Cortex of kidney (tissue), 1 donor: ENCODE measurements at places on chromosomes 4 and X.

DNA sequence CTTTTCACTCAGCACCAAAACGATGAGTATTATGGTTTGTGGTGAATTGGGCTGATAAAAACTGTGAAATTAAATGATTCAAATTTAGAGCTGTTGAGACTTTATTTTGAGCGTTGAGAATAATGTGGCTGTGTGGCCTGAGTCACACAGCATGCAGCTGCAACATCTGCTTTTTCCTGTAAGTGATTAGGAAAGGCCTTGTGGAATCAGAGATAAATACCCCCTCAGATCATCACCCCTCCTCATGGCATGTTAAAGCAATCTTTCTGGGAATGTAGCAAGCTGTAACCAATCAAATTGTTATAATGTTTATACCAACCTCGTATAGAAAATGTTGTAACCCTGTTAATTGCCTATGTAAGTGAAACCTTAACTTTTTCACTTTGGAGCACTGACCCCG is 90.0 kb upstream of the GRPR start:
- DNase-seq: no peak

- DNase-seq: no peak
These were observed 221.4 kb downstream of the TACR3 start for GRCh38 chr4:103498161-103499070.

DNA sequence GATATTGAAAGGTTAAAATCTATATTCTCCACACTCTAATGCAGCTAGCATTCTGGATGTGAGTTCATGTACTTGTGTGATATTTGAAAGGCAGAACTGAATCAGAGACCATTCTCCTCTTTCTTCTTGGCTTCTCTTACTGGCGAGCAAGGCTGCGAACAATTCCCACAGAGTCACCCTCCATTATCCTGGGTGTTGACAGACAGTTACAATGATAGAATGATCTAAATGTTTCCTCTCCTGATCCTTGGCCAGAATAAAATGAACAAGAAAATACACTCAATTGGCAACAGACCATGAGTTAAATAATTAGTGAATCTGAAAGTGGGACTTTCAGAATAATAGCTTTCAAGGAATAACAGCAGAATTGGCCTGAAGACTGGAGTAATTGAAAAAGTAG is 342.8 kb downstream of the RAPGEF2 start:
- DNase-seq: no peak

GRCh38 chr4:31783311-31783710 is 1063.1 kb downstream of the PCDH7 start:
- DNase-seq: no peak

DNA sequence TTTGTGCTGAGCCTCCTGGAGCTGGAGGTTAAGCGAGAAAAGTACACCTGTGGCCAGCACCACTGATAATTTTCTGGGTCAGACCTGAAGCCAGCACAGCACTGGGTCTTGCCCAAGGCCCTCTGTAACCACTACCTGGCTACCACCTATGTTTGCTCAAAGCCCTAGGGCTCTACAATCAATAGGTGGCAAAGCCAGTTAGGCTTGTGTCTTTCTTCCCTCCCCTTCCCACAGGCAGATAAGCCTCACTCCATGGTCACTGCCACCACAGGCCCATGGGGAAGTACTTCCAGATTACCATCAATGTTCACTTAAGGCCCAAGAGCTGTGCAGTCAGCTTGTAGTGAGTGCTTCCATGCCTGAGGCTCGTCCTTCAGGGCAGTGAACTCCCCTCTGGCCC is 35.2 kb upstream of the ARMCX4 start:
- DNase-seq: no peak

DNA sequence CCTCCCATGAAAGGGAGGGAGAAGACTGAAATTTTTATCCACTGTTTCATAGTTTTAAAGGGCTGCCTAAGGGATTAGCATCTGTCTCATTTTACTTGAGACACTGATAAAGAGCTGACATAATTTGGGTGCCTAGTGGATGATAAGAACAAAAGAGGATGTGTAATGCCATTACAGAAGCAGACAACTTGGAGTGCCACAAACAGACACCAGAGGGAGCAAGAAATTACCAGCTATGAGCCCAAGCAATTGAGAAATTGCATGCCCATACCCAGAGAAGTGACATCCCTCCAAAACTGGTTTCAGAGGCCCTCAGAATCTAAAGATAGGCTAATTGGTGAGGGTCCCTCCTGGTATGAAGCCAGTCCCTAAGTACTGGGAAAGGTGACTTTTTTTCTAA is 38.5 kb upstream of the POU3F4 start:
- no peak for DNase-seq

DNA sequence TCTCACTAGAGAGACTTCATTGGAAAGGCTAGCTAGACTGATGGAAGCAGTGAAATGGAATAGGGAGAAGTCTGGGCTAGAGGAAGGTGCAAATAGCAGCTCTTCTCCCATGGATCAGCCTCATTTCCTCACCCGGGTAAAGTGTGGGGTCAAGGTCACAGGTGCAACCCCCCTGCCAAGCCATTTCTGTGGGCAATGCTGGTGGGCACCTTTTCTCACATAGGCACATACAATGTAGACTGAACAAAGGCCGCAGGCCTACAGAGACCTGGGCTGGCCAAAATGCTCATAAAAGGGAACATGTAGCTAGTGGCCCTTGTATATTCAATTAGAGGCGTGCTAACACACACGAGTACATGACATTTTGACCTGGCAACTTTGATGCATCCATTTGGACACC is 71.5 kb upstream of the EFNB1 start:
- no peak for DNase-seq

GRCh38 chr4:108544481-108544880 is 75.9 kb upstream of the RPL34 start:
- no peak for DNase-seq

DNA sequence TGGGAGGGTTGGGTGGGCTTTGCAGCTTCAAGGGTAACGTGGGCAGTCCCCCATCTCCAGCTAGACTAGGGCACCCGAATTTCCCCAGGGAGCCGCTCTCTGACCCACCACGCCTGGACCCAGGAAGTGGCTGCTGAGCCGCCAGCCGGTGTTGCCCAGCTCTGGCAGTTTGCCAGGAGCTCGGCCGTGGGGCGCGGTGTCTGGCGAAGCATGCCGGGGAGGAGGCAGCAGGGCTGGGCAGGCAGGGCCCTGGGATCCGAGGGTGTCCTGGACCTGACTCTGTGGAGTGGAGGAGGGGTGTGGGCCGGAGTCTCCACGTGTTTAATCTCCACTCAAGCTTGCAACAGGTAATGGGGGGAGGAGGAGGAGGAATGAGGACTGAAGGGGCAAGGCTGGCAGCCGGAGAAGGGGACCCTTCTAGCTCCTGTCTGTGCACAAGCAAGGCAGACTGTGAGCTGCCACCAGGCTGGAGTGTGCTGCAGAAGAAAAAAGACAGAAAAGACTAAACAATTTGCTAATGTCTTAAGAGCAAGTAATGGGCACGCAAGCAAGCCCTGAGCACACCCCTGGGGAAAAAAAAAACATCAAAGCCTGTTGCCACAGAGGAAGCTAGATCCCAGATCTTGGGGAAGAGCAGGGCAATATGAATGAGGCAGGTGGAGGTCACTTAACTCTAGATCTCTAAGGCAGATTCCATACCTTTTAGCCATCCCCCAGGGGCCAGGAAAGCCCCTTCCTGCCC is 2.4 kb downstream of the LONRF3 start:
- no peak for DNase-seq

DNA sequence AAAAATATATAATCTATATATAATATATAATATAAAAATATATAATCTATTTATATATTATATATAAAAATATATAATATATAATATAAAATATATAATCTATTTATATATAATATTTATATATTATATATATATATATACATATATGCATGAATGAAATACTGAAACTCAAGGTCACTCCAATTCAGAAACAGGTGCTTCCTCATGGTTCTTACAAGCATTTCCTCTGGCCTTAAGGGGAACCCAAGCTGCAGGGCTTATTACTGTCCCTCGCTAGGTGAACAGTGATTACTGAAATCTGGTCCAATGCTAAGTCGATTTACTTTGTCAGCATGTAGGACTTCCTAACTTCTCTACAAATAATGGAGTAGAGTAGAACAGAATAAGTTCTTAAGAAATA is 174.3 kb downstream of the GPM6A start:
- DNase-seq: no peak

- DNase-seq: no peak
These were observed 901.9 kb downstream of the FAT4 start for GRCh38 chr4:126216611-126217010.

DNA sequence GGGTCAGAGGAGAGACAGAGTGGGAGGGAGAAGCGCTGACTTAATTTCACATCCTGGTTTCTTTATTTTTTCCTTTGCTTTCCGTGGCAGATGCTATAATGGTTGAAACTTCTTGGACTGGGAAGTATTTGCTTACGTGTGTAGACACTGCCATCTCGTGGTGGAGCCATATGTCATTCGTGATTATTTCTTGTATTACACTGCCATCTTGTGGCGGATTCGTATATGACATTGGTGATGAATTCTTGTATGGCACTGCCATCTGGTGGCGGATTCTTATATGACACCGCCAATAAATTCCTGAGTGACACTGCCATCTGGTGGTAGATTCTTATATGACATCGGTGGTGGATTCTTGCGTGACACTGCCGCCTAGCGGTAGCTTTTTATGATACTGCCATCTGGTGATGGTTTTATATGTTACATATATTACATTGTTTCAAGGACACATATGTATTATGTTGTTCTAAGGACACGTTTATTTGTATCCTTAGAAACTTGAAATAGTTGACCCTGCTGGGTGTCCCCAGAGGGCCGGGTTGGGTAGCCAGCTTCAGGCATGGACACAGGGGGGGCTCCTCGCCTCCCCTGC is 37.3 kb upstream of the CLCN4 start:
- DNase-seq: no peak

DNA sequence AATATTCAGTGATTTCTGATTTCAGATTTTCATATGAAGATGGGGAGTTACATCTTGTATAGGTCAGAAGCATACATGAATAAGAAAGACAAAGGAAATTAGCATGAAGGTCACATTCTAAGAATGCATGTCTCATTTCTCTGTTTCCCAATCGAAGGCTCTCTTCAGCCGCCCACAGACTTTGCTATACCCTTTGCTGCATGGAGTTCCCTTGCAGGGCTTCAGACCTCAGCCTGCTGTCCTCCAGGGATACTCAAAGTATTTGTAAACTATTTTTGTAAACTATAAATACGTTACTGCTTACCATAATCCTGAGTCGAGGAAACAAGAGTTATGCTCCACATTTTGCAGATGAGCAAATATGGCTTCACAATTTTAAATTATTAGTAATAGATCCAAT is 738.4 kb downstream of the PCDH18 start:
- DNase-seq: no peak

GRCh38 chr4:128552586-128552907 is 257.0 kb upstream of the JADE1 start:
- no peak for DNase-seq

GRCh38 chrX:69073241-69073640 is 92.0 kb downstream of the PJA1 start:
- DNase-seq: no peak

GRCh38 chrX:13140007-13140406 is 95.6 kb upstream of the FAM9C start:
- no peak for DNase-seq

DNA sequence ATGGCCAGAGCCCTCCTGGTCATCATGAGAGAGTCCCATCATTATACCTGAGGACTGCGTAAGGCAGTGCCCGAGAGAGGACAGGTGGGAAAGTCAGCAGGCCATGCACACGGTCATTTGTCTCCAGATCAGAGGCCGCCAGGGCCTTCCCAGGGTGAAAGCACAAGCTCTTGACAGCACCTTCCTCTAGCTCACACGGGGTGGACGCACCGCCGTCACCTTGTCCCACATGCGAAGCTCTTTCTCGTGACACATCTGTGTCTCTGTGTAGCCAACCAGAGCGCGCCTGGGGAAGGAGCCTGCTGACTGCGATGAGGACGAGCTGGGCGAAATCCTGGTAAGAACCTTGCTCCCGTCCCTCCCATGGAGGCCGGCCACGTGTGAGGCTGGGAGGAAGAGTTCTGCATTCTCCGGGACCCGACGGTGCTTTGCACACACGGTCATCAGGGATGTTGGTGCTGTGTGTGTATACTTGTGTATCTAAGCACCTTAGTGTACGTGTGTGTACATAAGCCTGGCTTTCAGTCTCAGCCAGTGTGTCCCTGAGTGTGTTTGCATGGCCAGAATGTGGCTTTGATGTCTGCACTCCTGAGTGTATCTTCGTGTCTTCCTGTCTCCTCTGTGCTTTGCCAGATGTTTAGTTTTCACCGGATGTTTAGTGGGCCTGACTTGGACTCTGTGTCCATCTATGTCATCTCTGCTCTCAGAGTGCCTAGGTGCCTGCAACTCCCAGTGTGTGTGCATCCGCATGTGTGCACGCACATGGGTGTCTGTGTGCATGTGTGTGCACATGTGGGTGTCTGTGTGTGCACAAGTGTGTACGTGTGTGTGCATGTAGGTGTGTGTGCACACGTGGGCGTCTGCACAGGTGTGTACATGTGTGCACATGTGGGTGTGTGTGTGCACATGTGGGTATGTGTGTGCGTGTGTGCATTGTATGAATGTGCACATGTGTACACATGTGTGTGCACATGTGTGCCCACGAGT is 15.1 kb downstream of the ATP5ME start:
- DNase-seq: no peak

GRCh38 chr4:128168701-128169100 is 107.6 kb downstream of the LARP1B start:
- no peak for DNase-seq

DNA sequence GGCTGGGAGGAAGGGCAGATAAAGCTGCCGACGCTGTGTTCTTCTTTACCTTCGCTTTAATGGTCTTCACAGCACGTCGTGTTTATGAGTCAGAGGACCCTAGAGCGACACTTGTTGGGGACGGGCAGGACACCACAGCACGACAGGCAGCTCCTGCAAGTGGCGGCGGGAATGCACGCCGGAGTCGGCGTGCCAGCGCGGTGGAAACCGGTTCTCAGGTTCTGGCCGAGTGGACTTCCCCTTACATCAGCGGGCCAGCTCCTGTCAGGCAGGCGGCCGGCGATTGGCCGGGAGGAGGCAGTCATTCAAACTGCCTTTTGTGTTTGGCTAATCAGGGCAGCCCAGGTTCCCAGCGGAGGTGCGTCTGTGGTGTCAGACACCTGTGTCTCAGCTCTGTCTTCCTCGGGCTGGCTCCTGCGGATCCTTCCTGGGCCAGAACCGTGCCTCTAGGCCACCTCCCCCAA is 150.9 kb downstream of the SHROOM3 start:
- DNase-seq: peak; percentile 36

DNA sequence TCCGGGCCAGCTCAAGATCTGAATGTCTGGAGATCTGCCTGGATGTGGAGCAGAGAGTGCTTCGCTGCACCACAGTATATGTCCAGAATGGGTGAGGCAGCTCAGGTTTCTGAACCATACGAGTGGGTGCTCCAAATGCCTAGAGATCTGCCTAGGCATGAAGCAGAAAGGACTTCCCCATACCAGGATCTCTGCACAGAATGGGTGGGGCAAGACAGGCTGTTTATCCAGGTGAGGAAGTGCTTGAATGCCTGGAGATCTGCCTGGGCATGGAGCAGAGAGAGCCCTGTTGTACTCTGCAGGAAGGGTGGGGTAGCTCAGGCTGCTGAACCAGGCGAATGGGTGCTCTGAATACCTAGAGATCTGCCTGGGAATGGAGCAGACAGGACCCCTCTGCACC is 45.4 kb upstream of the MAGEC2 start:
- DNase-seq: no peak
